Right hindlimb (tissue), 1 donor: ENCODE measurements at places on chromosomes 1 and 21.

GRCh38 chr1:240496941-240497340 lies 115.0 kb downstream of the GREM2 start:
- no peak for DNase-seq

DNA sequence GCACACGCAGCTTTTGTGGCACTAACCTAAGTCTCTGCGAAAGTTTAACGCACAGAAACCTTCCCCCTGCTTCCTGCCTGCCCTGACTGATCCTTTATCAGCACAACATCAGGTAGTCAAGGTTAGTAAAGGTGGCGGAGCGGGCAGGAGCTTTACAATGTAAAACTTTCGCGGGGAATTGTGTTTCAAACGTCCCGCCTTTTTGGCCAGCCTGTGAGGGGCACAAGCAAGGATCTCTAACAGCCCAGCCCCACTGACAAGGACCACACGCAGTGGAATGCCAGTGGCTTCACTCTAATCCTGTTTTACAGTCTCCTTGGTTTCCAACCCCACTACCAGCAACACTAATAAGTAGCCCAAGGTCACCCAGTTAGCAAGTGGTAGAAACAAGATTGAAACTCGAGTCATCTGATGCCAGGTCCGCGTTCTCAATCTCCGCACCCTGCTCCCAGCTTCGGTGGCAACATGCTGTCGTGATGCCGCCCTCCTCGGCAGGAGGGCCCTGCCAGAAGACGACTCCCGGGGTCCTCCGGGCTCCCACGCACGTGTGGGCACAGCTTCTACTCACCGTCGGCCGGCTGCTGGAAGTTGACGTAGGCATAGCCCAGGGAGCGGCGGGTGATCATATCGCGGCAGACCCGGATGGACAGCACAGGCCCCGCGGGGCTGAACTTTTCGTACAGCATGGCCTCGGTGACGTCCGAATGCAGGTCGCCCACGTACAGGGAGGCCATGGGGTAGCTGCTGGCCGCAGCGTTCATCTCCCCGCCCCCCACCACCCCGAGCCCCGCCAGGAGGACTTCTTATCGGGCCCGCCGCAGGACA lies 1.2 kb downstream of the PABPC4 start:
- DNase-seq = peak; percentile 65

- no peak for DNase-seq
These were observed 78.7 kb downstream of the SETD4 start for GRCh38 chr21:35981514-35982070.

- no peak for DNase-seq
These were observed 6.1 kb downstream of the SORT1 start for GRCh38 chr1:109391626-109392025.

DNA sequence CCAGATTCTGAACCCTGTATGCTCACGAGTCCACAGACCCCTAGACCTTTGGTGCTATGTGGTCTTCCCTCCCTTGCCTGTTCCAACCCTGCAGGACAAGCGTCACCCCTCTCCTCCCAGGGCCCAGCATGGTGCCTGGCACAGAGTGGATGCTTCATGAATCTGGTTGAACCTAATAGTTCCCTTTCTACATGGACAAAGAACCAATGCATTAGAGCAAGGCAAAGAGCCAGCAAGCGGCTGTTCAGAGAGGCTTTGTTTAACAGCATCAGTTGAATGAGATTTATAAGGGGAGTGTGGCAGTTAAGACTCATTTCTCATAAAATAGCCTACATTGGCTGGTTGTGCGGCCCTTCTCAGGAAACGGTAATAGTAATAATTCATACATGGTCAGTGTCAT lies 14.9 kb downstream of the SLC26A9 start:
- no peak for DNase-seq

- no peak for DNase-seq
These were observed 1103.3 kb upstream of the B3GALT2 start for GRCh38 chr1:194289569-194290266.

- DNase-seq = no peak
These were observed 138.0 kb upstream of the CD34 start for GRCh38 chr1:208048904-208049303.

GRCh38 chr1:118302145-118302544 lies 117.1 kb upstream of the SPAG17 start:
- no peak for DNase-seq

DNA sequence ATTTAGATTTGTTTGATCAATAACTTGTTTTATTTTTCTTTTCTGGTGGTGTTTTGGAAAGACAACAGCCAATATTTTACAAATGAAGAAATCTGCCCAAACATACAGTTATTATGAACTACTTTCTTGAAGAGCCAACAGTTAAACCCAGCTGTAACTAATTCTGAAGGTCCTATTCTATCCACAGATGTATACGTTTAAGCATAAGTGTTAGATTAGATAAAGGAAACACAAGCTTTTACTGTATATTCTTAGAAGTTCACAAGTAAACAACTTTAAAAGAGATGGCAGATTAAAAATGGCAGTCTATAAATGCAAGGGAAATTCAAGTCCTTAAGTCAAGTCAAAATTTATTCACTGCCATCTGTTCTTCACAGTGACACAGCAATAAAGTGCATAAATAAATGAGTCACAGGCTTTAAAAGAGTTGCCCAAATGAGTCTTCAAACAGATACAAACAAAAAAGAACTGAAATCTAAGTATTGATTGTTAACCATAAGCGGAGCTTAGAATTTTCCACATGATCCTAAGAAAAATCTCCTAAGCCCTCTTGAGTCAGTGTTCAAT lies 49.9 kb upstream of the KCNH1 start:
- no peak for DNase-seq

GRCh38 chr1:182003953-182004586 lies 57.4 kb downstream of the ZNF648 start:
- DNase-seq = no peak

DNA sequence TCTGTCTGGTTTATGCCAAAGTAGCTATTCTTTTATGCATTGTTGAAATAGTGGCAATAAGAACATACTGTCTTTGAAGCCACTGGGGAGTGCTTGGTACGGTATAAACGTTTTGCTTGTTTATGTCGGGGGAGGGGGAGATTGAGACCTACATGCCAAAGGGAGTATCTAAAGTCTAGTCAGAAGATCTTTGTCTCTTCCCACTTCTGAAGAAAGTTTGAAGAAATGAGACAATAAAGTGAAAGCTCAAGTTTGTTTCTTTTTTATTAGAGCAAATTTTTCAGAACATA lies 6.8 kb downstream of the AKIRIN1 start:
- no peak for DNase-seq
